ENCODE measurements at places on chromosomes 7 and 10.

- peak; percentile 42 for DNase-seq
Observed at GRCh38 chr7:98619450-98620321, 2.6 kb downstream of the NPTX2 start.

DNA sequence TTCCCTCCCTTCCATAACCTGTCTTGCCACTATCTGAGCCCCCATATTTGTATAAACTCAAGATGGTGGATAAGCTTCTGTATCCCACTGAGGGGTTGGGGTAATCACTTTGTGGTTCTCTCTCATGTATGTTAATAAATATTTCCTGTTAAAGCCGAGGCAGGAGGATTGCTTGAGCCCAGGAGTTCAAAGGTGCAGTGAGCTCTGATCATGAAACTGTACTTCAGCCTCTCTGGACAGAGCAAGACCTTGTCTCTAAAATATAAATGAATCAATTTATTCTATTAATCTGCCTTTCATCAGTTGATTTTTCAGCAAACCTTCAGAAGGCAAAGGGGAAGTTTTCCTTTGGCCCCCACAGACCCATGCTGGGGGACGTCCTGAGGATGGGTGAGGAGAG is 1.8 kb upstream of the RARRES2 start:
- no peak for DNase-seq

- DNase-seq: no peak
Observed at GRCh38 chr7:46492466-46492865, 571.4 kb upstream of the IGFBP3 start.

GRCh38 chr7:47449810-47450590 is 131.9 kb downstream of the TNS3 start:
- DNase-seq: no peak

- DNase-seq: no peak
Observed at GRCh38 chr7:19522486-19522885, 186.4 kb downstream of the POLR1F start.

DNA sequence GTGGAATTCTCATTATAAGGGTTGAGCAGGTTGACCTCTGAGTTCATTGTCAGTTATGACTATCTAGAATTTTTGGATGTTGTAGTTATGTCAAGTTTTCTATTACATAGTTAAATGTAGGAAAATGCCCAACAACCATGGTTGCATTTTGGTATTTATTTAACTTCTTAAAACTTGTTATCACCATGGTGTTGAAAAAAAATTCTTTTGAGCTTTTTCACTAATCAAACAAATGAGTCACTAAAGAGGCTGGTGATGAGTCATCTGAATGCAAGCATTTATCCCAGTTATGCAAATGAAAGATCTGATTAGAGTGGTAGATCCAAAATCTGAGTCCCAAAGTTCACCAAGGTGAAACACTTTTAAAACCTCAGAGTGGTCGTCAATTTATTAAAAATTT is 624.7 kb upstream of the IGFBP3 start:
- no peak for DNase-seq

DNA sequence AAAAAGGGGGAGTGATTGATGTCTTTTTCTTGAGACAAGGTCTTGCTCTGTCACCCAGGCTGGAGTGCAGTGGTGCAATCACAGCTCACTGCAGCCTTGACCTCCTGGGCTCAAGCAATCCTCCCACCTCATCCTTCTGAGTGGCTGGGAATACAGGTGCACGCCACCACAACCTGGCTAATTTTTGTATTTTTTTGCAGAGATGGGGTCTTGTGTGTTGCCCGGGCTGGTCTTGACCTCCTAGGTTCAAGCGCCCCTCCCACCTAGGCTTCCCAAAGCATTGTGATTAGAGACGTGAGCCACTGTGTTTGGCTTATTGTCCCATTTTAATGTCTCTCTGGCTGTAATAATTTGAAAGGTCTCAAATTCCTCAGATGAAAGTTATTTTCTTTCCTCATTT is 21.8 kb downstream of the UPP1 start:
- DNase-seq: no peak

DNA sequence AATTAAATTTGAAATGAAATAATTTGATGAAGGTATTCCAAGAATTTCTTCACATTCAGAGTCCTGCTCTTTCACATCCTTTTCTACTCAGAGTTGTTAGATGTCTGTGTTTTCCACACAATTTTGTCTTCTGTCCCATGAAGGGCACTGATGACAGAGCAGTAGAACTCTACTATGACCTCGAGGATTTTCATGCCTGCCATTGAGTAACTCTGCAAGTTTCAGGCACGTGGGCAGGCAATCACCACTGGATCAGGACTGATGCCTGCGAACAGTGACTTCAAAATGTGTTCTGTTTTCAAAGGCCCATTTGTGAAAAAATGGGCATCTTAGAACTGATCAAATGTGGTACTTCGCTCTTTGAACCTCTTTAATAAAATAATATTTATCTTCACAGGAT is 91.1 kb downstream of the CDK6 start:
- no peak for DNase-seq

GRCh38 chr10:100186253-100187212 is 704 bp upstream of the ERLIN1 start:
- DNase-seq: no peak

DNA sequence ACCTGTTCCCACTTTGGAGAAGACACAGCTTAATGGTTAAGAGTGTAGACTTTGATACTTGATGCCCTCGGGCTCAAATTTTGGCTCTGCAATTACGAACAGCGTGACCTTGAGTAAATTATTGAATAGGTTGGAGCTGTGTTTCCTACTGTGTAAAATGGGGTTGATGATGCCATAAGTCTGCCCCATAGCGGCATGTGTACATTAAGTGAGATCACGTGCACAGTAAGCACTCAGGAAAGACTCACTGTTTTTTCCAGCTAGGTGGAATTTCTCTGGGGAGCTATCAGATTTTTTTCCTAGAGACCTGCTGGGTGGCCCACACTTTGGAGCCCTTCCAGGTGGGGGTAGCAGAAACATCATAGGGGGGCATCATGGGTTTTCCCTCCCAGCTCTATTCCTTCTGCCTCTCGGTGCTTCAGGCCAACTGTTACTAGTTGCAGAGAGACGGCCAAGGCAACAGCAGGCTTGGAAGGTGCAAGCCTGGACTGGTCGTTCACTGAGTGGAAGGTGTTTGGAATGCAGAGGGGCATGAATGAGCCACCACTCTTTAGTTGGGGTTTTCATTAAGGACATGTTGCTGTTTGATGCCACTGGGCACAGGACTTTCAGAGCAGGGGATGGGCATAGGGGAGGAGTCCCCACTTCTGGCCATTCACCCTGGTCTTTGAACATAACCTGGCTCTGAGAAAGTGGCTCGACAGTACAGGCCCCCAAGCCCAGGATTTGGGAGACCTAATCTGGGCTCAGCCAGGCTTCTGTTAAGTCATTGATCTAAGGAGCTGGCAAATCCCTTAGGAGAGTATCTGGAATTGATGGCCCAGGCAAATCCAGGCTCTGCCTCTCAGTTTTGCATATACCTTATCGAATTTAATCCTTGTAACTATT is 64.0 kb downstream of the SYPL1 start:
- DNase-seq: no peak

DNA sequence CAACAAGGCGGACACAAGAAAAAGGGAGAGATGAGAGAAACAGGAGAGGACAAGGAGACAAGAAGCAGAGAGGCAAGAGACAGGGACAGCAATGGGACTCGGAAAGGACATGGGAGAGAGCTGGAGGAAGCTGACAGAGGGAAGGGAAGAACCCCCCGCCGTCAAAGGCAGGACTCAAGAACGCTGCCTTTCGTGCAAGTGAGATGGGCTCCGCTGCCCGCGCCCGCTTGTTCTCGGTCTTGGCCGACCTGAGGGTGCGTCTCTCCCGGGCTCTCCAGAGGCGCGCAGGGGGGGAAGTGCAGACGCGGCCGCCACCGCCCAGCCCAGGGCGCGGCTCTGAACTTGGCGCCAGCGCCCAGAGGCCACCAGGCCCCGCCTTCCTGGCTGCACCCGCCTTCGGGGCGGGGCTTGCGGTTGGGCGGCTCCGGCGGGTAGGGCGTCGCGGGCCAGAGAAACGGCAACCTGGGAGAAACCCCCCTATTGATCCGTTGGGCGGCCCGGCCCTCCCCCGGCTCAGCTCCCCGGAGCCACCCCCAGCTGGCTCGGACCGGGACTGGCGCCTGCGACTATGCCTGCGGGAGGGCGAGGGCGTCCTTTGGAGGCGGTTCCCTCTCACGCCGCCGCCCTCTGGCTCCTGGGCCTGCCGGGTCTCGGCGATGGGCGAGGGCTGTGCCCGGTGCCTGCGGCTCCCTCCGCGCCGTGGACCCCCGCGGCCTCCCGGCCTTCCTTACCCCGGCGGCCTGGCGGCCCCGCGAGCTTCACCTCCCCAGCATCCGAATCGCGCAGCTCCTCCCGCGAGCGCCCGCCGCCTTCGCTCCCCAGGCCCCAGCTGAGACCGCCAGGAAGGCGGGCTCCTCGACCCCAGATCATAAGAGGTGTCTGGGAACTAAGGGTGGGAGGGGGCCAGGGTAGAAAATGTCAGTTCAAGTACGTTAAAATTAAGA is 2.2 kb upstream of the ANTXRL start:
- DNase-seq: no peak

DNA sequence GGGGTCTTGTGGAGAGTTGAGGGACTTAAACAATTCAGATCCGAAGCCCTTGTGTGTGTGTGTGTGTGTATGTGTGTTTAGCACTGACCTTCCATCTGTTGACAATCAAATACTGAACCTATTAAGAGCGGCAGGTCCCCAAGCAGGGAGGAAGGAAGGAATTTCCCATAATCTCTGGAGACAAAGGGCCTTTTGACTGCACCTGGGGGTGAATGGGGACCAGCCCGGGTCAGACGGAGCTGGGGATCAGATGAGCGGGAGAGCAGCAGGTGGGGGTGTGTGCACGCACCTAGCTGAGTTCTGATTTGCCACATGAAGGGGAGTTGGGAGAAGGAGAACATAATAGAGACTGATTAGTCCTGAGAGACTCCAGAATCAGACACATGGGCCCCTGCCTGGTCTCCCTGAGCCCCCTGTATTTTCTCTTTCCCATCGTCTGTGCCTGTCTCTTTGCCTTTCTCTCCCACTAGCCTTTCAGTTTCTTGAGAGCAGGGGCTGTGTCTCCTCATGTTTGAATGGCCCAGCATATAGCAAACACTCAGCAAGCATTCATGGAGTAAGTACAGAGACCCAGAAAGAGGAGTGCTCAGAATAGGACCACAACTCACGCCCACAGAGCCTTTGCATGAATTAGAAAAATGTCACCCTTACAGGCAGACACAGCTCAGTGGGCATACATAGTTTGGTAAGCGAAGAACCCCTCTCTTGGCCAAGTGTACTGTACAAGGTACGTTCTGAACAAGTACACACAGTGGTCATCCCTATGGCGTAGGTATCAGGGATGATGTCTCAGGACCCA is 288.3 kb upstream of the HABP2 start:
- no peak for DNase-seq

GRCh38 chr10:88991161-88991898 is 732 bp downstream of the FAS start:
- peak; percentile 15 for DNase-seq

DNA sequence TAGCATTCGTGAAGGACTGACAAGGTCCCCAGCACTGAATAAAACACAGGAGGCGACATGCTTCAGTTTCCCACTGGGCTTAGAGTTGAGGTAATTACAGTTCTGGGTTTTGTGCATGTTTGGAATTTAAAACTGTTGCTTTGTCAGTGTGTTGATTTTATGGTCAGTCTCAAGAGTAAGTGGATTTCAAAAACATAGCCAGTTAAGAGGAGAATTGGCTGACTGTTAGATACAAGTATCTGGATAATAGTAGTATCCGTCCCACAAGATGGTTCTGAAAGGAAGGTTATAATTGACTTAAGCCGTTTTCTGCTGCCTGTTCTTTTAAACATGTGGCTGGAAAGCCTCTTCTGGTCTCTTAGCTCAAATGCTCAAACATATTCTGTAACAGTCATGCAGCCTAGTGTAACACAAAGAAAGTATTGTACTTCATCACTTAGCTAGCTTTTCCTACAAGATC is 170.9 kb downstream of the POLR1F start:
- peak; percentile 12 for DNase-seq

- no peak for DNase-seq
Observed at GRCh38 chr10:70007116-70007820, 45.4 kb upstream of the MACROH2A2 start.

- DNase-seq: no peak
Observed at GRCh38 chr10:77927402-77928246, 1.1 kb upstream of the DLG5 start.

GRCh38 chr7:21945454-21946221 is at the start of gene CDCA7L:
Gene CDCA7L, minus strand, starts transcription at chr7:21945899. Its CDS starts 95 bp downstream, at chr7:21945804.
- peak; percentile 20 for DNase-seq

DNA sequence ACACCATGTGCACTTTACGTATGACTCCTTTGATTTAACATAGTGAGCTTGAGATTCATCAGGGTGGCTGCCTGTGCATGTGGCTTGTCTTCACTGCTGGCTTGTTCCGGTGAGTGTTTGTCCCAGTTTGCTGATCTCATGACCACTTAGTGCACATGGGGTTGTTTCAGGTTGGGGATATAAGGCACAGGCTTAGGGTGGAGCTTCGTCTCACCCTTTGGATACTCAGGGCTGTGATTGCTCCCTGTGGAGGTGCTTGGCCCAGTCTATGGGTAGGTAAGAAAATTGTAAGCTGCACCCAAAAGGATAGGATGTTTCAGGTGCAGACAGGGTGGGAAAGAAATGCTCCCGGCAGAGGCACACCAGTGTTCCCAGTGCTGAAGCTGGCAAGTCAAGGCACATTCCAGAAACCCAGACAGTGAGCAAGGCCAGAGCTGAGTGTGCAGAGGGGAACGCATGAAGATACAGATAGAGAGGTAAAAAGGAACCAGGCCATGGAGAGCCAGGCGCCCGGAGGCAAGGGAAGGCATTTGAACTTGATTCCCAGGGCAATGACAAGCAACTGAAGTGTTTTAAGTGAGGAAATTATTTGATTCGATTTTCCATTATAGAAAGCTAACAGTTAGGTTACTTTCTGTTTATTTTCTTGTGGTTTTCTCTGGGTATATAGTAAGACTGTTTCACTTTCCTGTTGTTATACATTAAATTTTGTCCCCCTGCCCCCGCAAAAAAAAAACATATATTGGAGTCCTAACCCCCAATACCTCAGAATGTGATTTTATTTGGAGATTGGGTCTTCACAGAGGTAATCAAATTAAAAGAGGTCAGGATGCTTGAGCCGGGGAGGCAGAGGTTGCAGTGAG is 289.8 kb upstream of the KLF6 start:
- DNase-seq: no peak

DNA sequence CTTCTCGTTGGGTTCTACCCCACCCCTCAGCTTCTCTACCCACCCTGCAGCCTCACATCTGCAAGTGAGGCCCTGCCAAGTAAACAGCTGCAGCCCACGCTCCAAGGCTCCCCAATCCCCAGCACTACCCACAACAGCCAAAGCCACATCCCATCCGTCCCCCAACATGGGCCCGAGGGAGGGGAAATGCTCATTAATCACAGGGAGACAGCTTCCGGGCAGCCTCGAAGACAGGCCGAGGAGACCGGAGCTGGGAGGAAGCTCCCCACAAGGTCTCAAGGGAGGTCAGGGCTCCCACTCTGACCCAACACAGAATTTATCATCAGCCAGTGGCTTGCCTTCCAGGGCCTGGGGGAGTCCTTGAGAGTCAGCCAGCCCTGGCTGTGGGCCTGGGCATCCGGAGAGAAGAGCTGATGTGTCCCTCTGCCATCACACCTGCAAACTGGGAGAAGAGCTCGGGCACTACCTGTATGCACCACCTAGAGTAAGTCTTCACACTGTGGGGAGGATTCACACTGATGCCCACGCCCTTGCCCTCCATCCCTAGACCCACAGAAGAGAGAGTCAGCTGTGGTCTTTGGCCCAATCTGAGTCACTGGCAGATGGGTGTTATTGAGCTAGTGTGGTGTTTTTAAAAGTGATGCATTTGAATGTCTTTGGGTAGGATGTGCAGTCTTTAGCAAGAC is 115.5 kb upstream of the ZMIZ1 start:
- no peak for DNase-seq

- DNase-seq: no peak
Observed at GRCh38 chr7:18521945-18522566, 26.5 kb downstream of the HDAC9 start.

- no peak for DNase-seq
Observed at GRCh38 chr10:25704622-25705021, 229.4 kb upstream of the MYO3A start.
